ENCODE measurements at places on chromosomes 7 and 10.

DNA sequence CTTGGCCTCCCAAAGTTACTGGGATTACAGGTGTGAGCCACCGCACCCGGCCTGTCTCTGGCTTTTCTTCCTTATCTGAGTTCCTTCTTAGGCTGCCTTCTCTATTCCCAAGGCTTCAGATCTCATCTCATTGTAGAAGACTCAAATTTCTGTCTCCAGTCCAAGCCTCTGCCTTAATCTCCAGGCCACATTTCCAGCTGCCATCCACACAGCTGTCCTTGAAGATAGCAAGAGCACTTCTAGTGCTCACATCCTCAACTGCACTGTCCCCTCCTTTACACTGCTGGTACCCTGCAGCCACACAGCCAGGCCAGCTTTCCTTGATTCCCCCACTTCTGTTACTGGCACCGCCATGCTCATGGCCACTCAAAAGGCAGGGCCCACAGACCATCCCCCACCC lies 35.6 kb downstream of the POLL start:
- DNase-seq: no peak

DNA sequence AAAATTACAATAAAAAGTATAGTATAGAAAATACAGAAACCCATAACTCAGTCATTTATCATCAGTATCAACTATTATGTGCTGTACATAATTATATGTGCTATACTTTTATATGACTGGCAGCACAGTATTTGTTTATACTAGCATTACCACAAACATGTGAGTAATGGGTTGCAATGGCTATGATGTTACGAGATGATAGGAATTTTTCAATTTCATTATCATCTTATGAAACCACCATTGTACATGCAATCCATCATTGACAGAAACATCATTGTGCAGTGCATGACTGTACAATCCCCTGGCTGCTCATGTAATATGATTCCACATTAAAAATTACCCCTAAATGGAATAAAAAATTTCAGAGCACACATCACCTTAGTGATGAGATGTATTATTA lies 55.7 kb upstream of the TMEM229A start:
- DNase-seq: no peak

DNA sequence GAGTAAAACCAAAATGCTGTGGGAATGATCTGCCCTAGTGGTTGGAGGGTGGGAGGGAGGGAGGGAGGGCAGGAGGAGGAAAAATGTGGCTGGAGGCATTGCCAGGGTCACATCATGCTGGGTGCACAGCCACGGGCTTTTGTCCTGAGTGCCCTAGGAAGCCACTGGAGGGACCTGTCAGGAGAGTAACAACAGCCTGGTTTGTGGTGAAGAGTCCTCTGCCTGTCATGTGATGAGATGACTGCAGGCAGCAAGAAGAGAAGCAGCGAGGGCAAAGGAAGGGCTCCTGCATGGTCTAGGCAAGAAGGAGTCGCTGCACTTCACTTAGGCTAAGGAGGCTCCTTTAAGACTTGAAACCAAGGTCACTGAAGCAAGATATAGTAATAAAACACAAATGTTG lies 65.6 kb downstream of the PKD1L1 start:
- DNase-seq: no peak

- no peak for DNase-seq
These were observed 15.5 kb upstream of the SP4 start for GRCh38 chr7:21412410-21412851.

DNA sequence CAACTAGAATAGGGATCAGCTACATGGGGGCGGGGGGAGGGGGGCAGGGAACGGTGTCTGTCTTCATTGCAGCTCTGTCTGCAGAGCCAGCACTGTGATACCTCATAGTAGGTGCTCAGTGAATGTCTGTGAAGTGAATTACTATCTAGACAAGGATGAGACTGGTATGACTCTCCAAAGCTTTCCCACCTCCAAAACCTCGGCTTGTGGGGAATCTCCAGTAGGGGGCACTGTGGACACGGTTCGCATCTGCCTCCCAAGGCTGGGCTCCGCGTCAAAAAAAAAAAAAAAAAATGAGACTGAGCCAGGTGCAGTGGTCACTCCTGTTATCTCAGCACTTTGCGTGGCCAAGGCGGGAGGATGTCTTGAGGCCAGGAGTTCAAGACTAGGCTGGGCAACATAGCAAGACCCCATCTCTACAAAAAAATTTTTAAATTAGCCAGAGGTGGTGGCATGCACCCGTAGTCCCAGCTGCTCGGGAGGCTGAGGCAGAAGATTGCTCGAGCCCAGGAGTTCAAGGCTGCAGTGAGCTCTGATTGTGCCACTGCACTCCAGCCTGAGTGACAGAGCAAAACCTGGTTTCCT lies 9.6 kb downstream of the TRIM56 start:
- DNase-seq: no peak

DNA sequence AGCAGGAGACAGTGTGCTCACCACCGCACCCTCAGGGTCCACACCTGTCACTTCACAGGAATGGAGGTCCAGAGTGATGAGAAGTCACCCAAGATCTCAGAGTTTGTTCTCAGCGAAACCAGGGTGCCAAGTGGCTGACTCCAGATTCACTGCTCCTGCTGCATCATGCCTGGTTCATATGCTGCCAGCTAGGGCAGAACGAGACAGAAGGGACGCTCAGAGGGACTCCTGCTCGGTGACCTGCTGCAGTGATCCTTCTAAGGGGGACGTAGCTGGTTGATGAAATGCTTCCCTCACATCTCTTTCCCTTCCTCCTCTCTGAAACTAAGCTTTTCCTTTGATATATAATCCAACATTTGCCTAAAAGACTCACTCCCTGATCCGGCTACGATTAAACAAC lies 248.5 kb downstream of the SFMBT2 start:
- DNase-seq: no peak

DNA sequence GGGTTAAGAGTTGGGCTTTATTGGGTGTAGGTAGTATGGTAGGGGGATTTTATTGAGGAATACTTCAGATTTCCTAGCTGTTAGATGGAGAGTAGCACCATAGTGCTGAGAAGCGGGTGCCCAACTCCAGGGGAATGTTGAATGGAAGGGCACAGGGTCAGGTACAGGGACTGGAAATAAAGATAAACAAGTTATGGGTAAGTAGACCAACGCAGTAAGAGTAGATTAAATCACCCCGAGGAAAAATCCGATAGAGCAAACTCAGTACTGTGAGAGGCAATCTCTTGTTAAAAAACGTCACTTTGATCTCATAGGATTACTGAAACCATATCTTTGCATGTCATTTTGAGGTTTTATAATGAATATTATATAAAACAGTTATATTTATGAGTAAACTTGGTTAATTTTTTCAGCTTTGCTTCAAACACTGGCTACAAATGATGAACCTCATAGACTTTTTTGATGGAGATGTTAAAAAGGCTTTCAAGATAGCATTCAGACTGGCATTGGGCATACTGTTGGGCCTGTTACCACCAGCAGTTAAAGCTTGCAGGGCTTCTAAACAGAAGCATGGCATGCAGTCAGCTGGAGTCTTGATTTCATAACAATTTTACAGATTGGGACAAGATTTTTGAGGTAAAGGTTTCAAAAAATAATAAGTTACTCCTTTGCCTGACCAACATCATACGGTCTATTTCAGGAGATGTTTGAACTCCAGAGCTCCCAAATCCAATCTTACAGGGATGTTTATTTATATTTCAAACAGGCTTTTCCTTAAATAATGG lies 7.1 kb downstream of the AHR start:
- no peak for DNase-seq

DNA sequence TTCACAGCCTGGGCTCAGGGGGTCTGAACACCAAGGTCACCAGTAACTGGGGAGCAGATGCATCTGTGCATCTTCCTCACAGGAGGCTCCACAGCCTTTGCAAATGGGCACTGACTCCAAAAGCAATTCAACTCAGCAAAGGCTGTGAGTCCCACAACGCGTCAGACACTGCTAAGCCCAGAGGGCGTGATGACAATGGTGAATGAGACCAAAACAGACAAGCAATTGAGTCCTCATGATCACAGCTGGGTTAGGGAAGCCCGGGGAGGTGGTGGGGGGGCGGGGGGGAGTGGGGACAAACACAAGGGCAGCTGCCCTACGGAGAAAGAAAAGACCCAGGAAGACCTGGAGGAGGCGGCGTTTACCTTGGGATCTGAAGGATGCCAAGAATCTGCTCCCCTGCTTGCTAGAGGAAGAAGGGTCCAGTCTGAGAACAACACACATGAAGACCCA lies 61.6 kb upstream of the RNF32 start:
- no peak for DNase-seq

DNA sequence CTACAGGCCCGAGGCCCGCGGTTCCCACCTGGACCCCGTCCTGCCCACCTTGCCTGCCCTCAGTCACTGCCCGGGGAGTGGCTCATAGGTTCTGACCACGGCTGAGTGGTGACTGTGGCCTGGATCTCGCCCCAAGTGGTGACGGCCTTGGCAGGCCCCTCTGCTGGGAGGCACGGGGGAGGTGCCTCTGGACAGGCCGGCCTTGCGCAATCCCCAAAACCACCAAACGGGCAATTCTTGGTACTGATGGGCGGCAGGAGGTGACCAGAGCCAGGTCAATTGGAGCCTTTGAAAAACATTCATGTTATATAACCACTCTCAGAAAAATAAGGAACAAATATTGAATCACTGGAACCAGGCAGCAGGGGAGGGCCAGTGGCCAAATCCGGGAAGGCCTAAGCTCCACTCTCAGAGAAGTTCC lies 83.4 kb downstream of the PRKAG2 start:
- DNase-seq: no peak

GRCh38 chr10:117226813-117227451 lies 14.0 kb upstream of the SLC18A2 start:
- no peak for DNase-seq

DNA sequence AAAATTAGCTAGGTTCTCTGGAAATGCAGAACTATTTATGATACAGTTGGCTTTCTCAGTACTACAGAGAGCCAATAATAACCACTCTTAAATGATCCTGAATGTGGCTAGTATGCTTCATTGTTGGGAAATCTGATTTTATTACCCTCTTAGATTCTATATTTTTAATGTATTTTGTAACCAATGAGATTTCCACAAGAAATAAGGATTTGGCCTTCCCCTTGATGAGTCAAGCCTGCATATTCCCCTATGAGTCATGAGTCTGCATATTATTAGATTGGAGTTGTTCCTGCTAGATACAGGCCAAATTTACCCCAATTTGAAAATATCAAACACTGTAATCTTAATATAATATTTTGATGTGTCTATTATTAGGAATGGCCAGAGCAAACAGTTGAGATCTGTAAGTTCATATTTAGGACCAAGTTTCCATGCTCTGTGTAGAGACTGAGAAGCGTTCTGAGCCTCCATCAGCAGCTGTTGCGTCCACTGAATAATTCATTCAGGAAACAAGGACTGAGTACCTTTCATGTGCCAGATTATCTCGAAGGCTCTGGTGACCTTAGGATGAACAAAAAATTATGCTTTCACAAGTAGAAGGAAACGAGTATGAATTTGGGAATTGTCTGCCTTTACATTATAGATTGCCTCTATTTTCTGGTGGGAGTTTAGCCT lies 793.4 kb downstream of the NRG3 start:
- no peak for DNase-seq

DNA sequence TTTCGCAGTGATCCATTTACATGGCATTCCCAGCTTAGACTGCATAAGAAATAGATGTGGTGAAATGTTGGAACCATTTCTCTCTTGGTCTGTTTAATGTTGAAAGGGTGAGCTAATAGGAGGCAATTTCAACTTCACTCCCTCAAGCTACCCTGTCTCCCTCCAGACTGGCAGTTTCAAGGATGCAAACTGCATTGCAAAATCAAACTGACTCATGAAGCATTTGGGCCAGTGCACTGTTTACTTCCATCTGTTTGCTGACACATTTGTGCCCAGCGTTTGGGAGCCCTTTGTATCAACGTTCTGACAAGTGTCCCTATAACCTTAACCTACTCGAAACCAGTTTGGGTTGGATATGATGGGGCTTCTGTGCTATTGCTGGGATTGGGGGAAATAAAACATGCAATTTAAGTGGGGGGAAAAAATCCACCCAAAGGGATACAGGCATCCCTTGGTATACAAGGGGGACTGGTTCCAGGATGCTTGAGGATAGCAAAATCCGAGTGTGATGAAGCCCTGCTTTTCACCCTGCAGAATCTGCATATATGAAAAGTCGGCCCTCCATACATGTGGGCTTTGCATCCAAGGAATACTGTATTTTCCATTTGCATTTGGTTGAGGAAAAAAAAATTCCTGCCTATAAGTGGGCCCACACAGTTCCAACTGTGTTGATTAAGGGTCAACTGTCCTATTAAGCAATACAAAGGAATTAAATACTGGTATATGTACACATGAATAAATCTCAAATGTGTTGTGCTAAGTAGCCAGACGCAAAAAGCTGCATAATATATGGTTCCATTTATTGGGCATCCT lies 15.6 kb downstream of the RHEB start:
- no peak for DNase-seq

DNA sequence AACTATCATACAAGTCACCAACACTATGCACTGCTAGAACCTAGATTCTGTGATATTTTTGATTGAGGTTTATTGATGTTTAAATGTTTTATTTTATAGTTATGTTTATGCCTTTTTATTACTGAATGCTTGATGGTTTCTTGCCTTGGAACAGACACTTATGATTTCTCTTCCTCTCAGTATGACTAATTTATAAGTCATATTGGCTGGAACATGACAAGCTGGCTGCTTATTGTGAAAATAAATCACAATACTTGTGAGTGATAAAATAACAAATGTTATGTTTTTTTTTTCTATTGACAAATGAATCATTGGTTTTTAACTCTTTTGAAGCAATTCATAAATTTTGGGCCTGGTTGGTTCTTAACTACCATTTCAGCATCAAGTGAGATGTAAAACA lies 142.0 kb upstream of the MALRD1 start:
- DNase-seq: no peak

- DNase-seq: no peak
These were observed 132.2 kb downstream of the CHRM2 start for GRCh38 chr7:137000621-137001020.

DNA sequence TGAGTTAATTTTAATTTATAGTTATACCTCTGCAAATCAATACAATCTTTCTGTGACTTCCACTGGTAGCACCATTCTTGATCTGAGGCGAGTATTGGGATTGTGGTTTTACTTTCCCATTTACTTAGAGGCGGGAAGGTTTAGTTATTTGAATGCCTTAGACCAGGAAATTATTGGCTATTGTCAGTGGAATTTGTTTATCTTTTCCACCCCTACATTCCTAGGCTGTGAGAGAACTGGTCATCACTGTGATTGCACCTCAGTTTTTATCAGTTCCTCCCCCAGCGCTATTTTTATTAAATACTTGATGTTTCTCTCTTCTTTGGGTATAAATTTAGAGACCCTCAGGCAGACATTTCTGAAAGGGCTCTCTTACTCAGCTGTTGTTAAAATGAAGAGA lies 29.9 kb downstream of the CDK14 start:
- no peak for DNase-seq

GRCh38 chr7:20362574-20363253 lies 32.0 kb downstream of the ITGB8 start:
- no peak for DNase-seq

DNA sequence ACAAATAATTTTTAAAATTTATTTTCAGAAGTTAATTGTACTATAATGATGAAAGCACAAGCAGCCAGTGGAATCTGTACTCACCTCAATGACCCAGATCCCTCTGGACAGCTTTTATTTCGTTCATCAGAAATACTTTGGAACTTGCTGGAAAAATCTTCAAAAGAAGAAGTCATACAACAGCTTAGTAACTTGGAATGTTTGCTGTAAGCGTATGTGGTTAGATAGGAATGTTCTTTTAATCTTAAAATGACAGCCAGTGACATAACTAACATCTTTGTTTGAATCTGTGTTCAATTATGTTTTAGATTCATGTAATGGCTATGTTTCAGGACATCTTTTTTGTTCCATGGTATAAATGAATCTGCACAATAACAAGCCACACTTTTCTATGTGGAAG lies 26.8 kb downstream of the CFAP69 start:
- DNase-seq: no peak
